ENCODE measurements at places on chromosomes 11 and 22.

- no peak for DNase-seq
Observed at GRCh38 chr11:133390803-133391202, 141.5 kb downstream of the OPCML start.

GRCh38 chr11:95242091-95242844, 11.3 kb upstream of the SESN3 start:
- DNase-seq, result no peak

GRCh38 chr11:60844045-60844869, 2.3 kb downstream of the CCDC86 start:
- DNase-seq, result no peak

DNA sequence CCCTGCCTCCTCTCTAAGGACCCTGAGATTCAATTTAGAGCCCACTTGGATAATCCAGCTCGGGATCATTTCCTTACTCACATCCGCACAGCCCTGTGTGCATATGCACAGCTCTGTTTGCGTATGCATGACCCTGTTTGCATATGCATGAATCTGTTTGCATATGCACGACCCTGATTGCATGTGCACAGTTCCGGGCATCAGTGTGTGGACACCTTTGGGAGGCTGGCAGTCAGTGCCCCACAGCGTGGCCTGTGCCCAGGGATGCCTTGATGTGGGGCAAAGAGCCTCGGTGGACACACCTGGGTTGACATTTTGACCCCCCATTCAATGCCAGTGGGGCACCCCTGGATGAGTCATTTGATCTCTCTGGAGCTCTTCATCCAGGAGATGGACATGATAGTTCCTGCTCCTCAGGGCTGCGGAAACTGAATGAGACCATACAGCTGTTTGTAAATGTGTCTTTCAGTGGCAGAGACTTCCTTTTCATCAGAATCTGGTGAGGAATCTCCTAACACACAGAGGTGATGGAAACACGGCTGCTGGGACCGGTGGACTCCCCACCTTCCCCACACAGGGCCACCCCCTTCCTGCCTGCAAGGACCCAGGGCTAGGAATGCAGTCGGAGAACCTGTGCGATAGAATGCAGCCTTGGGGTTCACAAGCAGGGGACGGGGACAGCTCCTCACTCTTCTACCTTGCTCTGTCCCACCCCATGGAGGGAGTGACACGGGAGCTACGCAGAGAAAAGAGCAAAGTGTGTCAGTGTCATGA, 41.2 kb downstream of the MYEOV start:
- DNase-seq, result no peak

- no peak for DNase-seq
Observed at GRCh38 chr22:26168939-26169314, 335 bp upstream of the SEZ6L start.

DNA sequence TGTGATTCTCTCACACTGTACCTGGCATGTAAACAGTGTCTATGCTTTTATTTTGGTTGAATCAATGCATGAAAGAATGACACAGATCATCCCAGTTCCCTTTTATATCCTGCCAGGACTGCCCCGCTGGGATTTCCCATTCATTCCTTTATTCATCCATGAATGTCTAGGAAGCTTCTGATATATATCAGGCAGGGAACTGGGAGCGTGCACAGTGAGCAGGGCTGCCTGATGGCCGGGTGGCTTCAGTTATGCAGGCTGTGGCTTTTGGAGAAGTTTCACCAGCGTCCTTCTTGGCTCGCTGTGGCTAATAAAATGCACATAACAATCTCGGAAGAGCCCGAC, 789.0 kb downstream of the TBC1D22A start:
- DNase-seq, result no peak

DNA sequence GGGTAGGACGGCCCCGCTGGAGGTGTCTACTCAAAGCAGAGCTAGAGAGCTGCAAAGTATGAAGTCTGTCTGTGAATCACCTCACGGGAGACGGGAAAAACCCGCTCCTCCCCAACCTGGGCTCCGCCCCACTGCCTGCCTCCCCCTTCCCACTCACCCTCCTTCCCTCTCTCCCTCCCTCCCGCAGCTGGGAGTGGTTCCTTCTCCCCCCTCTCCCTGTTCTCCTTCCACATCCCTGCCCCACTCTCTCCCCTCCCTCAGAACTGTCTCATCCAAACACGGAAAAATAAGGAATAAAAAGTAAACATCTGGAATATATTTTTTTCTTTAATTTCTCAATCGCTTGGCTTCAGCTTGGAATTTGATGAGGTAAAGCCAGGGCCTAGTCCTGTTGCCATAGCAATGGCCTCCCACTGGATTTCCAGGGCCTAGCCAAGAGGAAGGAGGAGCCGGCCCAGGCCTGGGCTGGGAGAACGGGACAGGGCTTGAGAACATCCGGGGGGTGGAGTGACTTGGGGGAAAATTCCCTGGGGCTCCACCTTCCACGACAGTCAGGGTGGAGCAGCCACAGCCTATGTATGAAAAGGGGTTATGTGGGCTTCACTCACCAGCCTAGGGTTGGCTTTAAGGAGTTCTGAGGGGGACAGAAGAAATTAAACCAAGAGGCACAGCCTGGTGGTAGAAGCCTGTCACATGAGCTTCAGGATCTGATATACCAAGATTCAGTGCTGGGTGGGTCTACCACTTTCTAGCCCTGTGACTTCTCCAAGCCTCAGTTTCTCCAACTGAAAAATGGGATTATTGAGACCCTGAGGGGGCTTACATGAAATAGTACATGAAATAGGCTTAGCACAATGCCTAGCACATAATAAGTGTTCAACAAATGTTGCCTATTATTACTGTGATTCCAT, 2.2 kb downstream of the TNKS1BP1 start:
- DNase-seq, result peak; percentile 83
